ENCODE measurements at places on chromosomes 6 and 20. TPM values are rescaled to one million over a fixed set of nuclear protein-coding genes. Genes with fewer than 3 reads are reported as not detected.

DNA sequence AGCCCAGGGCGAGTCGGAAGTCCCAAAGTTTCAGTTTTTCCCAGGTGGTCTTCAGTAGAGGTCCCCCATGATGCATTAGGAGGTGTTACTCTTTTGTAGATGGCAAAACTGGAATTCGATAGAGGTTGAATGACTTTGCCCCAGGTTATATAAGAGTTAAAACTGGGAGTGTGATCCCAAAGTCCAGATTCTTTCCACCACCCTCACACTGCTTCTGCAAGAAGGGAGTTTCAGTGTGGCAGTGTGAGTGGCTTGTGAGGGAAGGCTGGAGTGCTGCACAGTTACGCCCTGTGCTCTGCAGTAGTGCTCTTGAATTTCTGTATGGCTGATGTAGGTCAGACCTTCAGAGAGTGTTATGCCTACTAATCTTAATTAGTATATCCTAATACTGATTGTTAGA, 29.8 kb downstream of the NDUFAF5 start:
- DNase-seq, result no peak

DNA sequence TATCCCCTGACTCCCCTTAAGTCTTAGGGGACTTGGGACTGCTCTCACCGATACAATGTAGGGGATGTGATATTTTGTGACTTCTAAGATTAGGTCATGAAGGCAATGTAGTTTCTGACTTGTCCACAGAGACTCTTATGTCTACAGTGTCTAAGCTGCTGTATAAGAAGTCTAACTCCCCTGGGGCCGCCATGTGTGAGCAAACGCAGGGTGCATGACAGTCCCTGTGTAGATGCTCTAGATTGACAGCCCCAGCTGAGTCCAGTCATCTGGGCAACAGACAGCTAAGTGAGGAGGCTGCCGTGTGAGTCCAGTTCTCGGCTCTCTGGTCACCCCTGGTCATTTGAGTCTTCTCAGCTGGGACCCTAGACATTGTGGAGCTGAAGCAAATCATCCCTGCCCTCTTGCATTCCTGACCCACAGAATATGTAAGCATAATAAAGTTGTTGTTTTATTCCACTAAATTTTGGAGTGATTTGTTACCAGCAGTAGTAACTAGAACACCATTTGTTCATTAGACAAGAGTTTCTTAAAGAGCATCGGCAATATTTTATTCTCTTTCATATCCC, 743.3 kb upstream of the CHD6 start:
- no peak for DNase-seq

DNA sequence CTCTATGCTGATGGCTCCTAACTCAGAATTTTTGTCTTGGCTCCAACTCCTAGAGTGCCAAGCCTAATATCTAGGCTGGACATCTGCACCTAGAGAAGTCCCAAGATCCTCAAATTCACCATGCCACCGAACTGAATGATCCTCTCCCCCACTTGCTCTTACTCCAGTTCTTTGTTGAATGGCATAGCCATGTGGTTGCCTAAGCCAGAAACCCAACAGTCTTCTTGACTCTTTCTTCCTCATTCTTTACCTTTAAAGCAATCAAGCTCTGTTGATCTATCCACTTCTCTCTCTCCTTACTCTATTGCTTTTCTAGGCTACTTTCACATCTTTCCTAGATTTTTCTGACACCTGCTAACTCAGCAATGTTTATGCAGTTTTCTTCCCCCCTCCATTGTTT, 126.5 kb upstream of the FOXO3 start:
- no peak for DNase-seq

DNA sequence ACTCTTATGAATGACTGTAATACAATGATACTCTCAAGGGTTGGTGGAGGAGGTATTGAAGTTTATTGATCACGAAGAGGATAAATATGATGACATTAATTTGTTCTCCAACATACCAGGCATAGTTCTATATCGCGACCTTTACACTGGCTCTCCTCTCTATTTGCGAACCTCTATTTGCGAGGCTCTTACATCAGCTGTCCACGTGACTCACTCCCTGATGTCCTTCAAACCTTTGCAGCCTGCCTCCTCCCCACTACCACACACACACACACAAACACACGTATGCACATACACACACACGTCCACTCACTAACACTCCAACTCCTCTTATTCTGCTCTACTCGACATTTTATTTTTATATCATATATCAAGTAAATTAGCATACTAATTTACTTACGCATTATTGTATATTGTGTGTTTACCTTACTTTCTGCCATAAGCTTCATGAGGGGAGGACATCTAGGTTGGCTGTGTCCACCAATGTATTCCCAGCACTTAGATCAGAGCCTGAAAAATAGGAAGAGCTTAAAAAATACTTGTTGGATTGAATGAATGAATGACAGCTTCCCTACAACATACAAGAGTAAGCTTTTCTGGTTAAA, 53.3 kb upstream of the TNFRSF21 start:
- no peak for DNase-seq

- DNase-seq, result no peak
Measured at GRCh38 chr6:49155316-49155715, 307.7 kb downstream of the MMUT start.

DNA sequence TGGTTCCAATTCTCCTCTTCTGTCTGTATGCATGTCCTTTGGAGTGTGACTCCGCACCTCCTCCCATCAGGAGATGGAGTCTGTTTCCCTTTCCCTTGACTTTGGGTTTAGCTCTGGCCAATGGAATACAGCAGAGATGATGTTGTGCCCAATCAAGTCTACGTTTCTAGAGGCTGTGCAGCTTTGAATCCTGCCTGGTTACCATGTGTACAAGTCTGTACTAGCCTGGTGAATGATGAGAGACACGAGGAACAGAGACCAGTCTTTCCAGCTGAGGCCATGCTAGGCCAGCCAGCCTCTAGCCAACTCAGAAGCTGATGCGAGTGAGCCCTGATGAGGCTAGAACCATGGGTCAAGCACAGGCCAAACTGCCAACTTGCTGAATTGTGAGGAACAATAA, 83.2 kb downstream of the LAMP5 start:
- DNase-seq, result no peak

DNA sequence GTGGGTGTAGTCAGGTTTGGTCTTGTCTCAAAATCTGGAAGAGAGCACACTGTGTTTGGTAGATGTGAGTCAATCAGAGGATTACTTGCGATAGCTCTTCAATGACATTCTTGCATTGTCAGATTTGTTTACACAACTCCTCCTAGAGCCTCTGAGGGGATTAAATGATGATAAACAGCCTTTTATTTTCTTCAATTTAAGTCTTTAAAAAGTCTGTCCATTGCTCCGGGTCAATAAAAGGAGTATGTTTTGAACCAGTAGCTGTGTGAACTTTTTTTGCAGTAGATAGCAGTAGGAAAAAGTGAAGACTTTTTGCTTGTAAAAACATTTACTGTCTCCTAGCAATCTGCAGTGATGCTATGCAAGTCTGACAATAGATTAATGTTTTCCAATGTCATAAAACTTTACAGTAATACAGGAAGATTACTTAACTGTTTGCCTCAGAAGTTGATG, 49.9 kb downstream of the GJA1 start:
- DNase-seq, result no peak

- no peak for DNase-seq
Measured at GRCh38 chr6:103455275-103455674, 1404.4 kb downstream of the HACE1 start.

DNA sequence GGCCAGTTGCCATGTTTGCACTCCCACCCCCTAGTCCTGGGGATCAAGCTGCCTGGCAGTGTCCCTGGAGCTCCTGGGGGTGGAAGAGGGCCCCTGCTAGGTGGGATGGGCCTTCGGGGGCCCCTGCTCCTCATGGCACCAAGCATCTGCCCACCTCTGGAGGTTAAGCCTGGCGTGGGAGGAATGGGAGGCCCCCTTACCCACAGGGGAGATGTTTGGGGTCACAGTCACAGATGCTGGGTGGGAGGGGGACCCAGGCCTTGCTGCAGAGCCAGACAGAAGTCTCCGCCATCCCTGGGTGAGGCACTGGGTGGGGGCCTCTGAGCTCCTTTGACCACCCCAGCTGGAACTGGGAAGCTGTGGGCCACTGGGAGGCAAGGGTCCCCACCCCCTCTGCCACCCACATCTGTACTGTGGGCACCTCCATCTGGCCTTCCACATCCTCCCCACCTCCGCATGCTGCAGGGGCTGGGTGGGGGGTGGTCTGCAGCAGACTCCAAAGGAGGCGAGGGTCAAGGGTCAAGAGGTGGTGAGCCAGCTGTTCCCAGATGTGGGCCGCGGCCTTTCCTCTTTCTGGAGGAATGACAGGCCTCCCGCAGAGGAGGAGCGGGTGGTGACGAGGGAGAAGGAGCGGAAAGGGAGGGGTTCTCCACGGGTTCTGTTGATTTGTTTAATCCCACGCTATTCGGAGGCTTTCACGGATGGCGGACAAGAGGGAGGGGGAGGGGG, 41.5 kb downstream of the YTHDF1 start:
- no peak for DNase-seq

- no peak for DNase-seq
Measured at GRCh38 chr6:51814418-51814817, 273.0 kb downstream of the PKHD1 start.

GRCh38 chr6:126738641-126739040, 379.8 kb upstream of the RSPO3 start:
- no peak for DNase-seq

DNA sequence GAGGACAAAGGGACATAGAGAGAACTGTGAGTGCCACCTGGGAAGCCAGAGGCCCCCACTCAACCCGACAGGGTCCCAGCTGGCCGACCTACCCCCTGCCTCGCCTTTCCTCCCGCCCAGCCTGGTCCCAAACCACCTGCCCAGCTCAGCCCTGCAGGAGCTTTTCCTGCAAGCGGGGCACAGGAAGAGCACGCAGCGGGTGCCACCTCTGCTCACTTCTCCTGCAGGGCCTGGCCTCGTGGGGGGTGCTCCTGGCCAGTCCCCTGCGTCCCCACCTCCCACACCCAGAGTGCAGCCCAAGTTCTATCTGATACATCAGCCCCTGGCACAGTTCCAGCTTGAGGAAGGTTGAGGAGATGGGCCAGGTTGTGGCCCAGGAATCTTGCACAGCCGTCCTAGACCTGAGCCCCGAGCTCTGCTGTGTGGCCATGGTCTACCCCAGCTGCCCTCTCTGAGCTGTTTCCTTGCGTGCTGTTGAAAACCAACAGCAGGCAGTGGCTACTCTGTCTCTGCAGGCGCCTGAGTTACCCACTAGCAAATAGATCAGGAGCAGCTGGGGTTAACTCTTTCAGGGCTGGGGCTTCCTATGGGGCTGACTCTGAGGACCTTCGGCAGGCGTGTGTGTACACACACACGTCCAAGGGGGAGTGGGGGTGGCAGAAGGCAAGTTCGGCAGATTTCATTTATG, 1.7 kb downstream of the NECAB3 start:
- no peak for DNase-seq

- DNase-seq, result peak; percentile 70
Measured at GRCh38 chr6:127514773-127515227, 4.3 kb downstream of the MTCL3 start.

GRCh38 chr6:90397929-90398674, 101.5 kb upstream of the BACH2 start:
- DNase-seq, result no peak

CD93 gene
- total RNA-seq, result 43.5 TPM

ARFGEF2 gene
- 39.1 TPM for total RNA-seq

ANKRD6 gene
- total RNA-seq, result 17.0 TPM

PRND gene
- not detected for total RNA-seq

HAO1 gene
- not detected for total RNA-seq

RAMACL gene
- total RNA-seq, result 0.43 TPM
